ENCODE measurements at places on chromosomes 13 and 19.

DNA sequence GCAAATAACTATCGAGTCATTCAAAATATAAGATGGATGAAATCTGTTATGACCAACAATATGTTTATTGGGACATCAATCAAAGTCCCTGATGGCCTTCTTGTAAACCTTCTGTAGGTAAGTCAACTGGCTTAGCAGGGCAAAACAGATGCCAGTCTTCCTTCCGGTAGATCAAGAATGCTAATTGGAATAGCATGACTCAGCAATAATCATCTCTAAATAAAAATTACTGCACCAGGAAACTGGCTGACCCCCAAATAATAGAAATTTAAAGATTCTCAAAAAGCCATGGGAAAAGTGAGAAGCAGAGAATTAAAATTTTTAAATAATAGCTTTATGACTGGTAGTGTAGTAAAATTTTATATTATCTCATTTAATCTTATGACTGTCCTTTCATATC lies 1005.4 kb downstream of the OLFM4 start:
- DNase-seq = no peak

DNA sequence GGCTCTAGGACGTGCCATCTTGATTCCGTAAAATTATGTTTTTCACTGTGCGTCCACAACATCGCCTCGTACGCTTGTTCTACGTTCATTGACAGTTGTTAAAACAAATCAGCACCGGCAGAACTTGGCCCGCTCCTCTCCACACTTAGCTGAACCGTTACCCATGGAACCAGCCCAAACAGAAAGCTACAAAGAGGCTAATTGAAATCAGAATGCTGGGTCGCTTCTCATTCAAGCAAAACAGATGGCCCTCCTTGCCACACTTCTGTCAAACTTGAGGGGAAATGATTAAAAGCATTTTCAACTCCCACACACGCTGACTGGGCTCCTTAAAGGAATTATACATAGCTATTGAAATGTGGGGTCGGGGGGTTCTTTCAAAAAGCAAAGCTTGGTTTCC lies 71.6 kb downstream of the TM9SF2 start:
- DNase-seq = no peak

DNA sequence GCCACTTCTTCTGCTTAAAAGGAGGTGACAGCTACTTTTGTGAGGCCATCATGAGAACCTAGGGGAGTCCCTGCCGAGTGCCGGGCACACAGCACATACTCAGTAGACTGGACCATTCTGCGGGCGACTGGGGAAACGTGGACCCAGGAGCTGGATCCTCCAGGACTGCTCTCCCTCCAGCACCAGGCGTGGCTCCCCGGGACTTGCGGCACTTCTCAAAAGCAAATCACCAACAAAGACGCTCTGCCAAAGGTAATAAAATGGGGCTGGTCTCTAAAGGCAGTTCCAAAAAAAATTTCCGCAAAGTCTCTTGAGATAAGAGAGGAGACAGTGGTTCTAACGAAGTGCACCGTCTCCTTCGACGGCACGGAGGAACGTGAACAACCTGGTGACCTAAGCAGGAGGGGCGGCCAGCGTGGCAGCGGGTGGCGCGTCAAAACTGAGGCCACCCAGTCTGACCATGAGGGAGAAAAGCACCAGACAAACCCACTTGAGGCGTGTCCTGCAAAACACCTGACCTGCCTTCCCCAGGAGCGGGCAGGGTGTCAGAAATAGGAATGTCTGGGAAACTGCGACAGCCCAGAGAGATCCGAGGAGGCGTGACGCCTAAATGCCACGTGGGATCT lies 1.4 kb upstream of the TMPRSS9 start:
- DNase-seq = no peak

DNA sequence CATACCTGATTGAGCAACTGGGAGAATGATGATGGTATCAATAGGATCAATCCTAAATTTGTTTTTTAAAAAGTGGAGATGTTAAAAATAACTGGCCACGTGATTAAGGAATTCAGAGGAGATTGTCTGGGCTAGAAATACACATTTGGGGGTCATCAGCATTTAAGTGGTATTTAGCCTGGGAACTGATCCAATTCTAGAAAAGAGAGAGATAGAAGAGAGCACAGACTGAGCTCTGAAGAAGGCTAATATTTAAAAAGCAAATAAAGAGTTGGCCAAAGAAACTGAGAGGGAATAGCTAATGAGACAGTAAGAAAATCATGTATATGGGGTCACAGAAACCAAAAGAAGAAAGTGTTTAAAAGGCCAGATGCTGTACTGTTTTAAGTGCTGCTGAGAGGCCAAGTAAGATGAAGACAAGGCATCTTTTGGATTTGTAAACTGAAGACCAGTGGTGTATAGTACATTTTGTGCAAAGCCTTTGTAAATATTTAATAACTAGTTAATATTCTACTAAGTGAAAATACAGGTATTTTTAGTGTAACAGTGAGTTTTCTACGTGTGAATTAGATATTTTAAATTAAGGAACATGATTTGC lies 40.2 kb downstream of the UBL3 start:
- DNase-seq = no peak

- DNase-seq = no peak
These were observed 45.7 kb downstream of the LNX2 start for GRCh38 chr13:27574661-27575060.

DNA sequence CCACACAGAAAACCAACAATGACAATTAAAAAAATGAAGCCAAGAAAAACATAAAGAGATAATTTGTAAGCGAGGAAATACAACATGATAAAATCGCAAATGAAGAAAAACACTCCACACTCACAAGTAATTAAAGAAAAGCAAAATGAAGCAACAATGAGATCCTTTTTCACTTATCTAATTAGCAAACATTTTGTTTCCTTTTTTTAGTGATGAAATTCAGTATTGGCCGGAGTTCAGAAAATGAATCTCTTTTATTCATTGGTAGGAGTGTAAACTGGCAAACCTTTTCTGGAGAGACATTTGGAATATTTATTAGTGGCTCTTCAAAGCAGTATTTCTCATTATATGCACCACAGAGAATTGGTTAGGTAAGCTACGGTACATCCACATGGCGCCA lies 70.6 kb upstream of the POMP start:
- DNase-seq = no peak

DNA sequence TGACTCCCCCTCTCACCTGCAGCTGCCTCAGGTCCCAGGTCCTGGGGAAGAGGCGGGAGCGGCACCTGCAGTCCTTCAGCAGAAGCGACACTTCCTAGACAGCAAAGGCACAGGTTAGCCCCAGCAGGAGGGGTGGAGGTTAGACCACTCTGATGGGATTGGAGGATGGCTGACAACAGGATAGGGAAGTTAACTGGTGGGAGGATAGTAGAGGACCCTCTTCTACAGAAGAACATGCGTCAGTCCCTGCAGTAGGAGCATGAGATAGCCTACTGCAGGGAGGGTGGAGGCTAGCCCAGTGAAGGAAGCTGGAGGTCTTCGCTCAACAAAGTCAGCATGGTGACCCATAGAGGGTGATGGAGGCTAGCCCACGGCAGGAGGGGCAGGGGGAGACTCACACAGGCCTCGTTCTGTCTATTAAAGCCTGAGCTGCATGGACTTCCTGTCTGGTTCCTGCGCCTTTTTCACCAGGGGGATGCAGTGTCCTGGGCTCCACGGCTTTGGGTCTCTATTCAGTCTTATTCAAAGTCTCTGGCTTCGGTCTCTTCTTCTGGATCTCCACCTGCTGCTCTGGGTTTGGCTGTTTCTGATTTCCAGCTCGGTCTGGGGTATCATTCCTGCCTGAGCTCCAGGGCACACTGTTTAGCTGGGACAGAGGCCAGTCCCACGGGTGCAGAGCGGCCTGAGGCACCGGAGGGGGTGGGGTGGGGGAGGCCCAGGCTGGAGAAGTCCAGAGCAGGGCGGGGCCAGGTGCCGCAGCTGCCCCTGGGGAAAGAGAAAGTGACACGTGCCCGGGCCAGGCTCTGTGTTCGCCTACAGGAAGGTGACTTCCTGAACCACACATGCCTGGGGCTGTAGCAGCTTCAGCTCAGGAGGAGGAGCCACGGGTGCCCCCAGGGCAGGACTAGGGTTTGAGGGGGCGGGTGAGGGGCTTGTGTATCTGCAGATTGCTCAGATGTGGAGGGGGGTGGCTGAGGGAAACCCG lies 7.3 kb downstream of the IFNL3 start:
- DNase-seq = peak; percentile 32

Data from NCI-H774 (cell line).